ENCODE measurements at places on chromosomes 1 and 21. TPM values are rescaled to one million over a fixed set of nuclear protein-coding genes. Genes with fewer than 3 reads are reported as not detected.

GRCh38 chr1:2231532-2232254, 3.6 kb downstream of the SKI start:
- peak; percentile 89 for DNase-seq

GRCh38 chr1:59291561-59291960, 5.3 kb upstream of the FGGY start:
- no peak for DNase-seq

- no peak for DNase-seq
These were observed 6.0 kb downstream of the DYNLT5 start for GRCh38 chr1:66758241-66758755.

GRCh38 chr21:41665766-41666595, 100.9 kb downstream of the RIPK4 start:
- no peak for DNase-seq

- no peak for DNase-seq
These were observed 97.2 kb upstream of the LYPLAL1 start for GRCh38 chr1:219076326-219076937.

DNA sequence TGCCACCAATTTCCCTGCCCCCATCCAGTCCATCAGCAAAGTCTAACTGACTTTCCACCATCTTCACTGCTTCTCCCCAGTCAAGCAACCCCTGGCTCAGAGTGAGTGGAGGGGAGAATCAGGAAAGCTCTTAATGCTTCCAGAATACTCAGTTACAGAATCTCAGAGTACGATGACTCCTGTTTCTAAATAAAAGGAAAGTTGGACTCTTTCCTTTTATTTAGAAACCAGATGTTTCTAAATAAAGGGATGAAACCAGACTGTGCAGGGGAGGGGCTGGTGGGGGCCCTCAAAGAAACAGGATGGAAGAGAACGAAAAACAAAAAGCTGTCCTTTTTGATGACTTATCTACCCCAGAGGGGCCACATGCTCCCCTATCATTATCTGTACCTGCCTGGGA, 85.2 kb upstream of the PPM1J start:
- no peak for DNase-seq

GRCh38 chr1:160282807-160283206, 2.1 kb downstream of the PEX19 start:
- no peak for DNase-seq

DNA sequence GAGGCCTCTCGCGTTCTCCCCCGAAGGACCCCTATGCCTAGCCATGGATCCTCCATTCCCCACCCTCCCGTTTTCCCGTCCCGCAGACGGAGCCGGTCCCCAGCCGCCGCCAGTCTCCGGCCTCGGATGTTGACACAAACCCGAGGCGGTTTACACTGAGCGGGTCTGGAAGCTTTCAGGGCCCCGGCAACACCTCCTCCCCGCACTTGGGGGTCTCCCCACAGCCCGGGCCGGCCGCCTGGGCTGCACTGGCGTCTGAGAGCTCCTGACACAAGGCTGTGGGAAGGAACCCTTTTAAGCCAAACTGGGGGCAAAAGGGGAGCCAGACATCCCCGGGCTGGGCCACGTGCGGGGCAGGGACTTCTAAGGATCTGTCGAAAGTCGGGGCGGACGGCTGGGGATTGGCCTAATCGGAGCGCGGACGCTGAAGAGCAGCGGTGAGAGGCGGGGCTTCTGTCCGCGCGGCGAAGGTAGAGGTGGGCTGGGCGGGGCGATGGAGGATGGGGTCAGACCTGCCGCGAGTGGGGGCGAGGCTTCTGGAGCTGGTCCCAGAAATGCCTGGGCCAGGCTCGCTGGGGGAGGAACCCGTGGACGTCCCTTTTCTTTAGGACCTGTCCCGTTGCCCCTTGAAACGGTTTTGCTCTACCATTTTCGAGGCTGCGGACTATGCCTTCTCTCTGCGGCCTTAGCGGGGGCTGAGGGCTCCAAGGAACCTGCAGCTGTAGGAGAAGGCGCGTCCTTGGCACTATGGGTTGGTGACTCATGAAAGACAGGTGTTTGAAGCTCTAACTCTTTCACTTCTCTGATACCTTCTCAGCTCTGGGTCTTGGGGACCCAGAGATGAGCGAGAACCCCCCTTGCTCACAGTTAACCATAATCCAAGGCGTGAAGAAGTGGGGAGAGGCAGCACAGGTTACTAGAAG, 1.2 kb upstream of the HPCAL4 start:
- DNase-seq, result no peak

- no peak for DNase-seq
These were observed 49.8 kb downstream of the ACOT7 start for GRCh38 chr1:6343506-6344405.

DNA sequence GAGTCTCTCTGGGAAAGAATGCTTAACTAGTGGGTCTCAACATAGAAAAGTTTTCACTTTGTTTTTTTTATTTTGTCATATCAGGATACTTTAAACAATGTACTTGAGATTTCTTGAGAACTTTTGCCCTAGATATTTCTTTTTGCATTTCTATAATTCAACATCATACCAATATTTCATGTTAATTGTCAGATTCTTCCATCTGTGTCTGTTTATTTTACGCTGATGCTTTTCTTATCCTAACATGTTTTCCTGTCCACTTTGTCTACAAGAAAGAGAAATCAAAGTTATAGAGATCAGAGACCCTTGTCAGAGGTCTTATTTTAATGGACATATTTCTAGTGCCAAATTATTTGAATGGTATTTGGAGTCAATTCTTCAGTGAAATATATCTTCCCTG, 95.5 kb upstream of the B3GALT2 start:
- no peak for DNase-seq

ZMYND12 gene
- 1.9 TPM for total RNA-seq

S100A8 gene
- 60.9 TPM for total RNA-seq

FAM151A gene
- not detected for total RNA-seq

SPRR3 gene
- total RNA-seq, result not detected

TMPRSS15 gene
- not detected for total RNA-seq

CD247 gene
- 7.7 TPM for total RNA-seq
